ENCODE measurements at places on chromosomes 13 and 19.

DNA sequence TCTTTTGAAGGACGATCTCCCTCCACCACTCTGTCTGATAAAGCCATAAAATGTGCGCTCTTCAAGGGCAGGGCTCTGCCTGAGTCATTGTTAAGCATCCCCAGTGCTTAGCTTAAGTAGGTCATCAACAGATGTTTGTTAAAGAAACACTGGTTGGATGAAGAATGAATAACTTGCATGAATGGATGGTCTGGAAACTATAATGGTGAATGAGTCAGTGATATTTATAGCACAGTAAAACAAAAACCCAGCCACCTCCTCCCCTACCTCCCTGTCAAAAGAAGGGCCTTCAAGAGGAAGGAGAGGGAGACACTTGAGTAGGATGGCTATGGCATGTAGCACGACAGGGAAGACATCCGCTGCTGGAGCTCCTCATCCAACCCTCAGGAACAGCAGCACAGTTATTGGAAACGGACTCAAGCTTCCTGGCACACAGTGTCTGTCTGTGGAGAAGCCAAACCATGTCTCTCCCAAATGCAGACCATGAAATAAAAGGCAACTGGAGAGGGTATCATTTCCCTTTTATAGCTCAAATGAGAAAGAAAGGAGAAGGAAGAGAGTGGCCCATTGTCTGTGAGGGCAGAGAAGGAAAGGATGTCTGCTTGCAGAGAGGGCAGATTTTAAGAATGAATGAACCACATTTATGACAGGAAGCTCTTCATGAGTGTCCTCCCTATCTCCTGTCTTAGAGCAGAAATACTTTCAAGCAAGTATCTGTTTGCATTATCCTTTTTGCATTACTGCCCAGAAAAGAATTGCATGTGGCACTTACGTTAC lies 183.5 kb upstream of the UBL3 start:
- no peak for DNase-seq

DNA sequence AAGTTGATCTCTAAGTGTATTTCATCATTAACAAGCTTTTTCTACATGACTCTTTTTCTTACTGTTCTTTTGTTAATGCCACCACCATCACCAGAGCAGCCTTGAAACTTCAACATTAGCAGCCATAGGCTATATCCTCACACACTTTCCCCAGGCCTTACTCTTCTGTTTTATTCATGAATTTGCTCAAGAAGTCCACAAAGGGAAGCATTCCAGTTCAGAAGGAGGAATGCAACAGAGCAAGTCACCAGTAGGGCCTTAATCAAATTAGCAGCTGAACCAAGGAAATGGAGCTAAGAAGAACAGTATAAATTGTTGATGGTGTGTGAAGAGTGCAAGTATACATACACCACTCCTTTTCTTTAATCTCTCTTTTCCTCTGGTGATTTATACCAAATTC lies 223.1 kb downstream of the NBEA start:
- no peak for DNase-seq

DNA sequence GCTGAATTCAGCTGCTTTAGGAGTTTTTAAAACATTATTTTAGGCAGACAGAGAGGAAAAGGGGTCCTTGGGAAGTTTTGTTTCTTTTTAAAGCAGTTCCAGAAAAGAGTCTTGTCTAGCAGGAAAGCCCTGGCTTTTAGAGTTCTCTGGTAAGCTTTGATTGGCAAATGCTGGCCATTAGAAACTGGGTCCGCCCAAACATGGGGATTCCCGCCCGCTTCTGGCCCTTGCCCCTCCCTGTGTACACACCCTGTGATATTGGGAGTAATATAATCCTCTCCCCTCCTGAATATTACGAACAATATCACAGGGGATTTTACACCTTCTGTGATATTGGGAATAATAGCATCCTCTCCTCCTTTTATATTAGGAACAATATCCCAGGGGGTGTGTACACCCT lies 58.9 kb downstream of the ERICH4 start:
- no peak for DNase-seq

DNA sequence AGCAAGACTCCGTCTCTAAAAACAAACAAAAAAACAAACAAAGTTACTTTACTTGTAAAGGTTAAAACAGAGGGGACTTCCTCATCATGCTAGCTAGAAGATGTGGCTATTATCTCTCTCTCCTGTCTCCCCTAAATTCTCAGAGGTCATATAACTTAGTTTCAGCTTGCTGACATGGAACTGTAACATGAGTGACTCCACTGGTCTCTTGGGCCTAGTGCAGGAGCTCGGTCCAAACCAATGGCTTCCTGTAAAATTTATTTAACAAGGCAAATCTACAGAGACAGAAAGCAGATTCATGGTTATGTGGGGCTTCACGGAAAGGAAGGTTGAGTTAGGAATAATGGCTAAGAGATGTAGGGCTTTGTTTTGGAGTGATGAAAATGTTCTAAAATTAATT lies 9.5 kb upstream of the KASH5 start:
- no peak for DNase-seq

- no peak for DNase-seq
These were observed 24.6 kb downstream of the BICRA start for GRCh38 chr19:47633517-47633916.

DNA sequence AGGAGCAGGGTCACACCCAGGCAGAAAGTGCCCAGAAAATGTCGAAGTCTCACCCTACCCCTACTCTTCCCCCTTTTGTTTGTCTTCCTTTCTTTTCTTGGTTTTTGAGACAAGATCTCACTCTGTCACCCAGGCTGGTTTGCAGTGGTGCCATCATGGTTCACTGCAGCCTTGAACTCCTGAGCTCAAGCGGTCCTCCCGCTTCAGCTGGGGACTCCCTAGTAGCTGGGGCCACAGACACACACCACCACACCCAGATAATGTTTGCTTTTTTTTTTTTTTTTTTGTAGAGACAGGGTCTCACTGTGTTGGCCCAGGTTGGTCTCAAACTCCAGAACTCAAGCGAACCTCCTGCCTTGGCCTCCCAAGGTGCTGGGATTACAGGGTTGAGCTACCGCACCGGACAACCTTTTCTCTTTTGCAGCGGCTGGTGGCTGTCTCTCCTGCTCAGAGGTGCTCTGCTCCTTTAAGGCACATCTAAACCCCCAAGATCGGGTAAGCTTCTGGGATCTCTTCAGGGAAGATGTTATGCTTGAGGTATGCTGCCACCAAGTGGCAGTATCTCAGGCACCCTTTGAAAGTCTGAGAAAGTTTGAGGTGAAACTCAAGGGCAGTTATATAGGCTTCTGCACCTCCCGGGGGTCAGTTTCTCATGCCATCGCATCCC lies 22.4 kb upstream of the EBI3 start:
- no peak for DNase-seq
